ENCODE measurements at places on chromosomes 12 and 14.

GRCh38 chr12:88202500-88202899, 60.4 kb downstream of the TMTC3 start:
- DNase-seq: no peak

GRCh38 chr12:46177837-46178608, 90.8 kb downstream of the SLC38A1 start:
- DNase-seq: no peak

GRCh38 chr12:120862664-120863063, 41.5 kb downstream of the SPPL3 start:
- no peak for DNase-seq

DNA sequence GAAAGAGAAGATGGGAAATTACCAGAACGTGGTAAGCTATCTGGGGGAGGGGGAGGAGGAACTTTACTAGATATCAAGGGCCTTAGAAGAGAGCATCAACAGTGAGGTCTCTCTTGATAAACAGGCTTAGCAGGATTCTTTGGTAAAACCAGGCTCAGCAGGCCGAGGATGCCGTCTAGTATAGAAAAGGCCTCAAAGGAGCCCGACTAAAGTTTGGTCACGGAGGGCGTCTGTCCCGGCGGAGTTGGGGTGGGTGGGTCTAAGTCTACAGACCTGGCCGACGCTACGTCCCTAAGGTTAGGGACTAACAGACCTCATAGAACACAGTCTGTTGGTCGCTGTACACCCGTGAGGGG, 538 bp upstream of the TIGAR start:
- DNase-seq: no peak

DNA sequence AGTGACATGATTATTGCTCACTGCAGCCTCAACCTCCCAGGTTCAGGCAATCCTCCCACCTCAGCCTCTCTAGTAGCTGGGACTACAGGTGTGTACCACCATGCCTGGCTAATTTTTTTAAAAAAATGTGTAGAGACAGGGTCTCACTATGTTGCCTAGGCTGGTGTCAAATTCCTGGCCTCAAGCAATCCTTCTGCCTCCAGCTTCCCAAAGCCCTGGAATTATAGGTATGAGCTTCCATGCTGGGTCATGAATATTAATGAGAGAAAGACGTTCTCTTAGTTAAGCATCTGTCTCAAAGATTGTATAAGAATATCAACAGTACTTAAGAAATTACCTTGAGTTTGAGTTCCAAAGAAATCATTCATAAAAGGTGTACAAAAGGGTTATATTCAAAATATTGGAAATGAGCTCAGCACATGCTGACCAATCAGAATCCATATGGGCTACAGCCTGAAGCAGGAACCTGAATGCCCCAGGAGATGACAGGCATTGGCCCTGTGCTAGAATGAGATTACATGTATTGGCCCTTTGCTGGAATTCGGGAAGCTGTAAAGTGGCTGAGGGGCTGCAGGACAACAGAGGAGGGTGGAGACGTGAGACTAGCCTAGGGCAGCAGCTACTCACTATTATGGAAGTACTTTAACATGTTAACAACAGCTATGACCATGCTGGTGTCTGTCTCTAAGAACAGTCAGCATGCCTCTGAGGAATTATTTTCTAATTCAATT, 157.0 kb upstream of the CPNE8 start:
- DNase-seq: no peak

GRCh38 chr14:60089221-60089620, 2.5 kb upstream of the PCNX4 start:
- DNase-seq: no peak

DNA sequence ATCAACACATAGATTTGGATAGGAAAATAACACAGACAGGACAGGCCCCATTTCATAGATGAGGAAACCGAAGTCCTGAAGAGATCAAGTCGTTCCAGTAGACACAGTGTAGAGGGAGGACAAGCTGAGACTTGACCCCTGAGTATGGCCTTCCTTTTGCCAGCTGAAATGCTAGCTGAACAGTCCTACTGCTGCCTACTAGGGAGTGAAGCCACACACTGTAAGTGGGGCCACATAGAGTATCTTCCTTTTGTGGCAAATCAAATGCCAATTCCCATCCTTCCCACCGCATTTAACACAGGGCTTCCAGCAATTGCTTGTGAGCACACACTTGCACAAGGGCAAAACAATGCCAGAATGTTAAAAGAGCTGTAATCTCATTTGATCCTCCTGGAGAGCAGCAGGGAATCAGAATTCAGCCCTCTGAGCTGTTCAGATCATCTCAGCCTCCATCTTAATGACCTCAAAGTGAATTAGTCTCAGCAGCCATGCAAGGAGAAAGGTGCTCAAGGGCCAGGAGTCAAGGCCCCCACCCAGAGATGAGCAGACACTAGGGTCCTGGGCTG, 380.5 kb downstream of the EMP1 start:
- DNase-seq: no peak

DNA sequence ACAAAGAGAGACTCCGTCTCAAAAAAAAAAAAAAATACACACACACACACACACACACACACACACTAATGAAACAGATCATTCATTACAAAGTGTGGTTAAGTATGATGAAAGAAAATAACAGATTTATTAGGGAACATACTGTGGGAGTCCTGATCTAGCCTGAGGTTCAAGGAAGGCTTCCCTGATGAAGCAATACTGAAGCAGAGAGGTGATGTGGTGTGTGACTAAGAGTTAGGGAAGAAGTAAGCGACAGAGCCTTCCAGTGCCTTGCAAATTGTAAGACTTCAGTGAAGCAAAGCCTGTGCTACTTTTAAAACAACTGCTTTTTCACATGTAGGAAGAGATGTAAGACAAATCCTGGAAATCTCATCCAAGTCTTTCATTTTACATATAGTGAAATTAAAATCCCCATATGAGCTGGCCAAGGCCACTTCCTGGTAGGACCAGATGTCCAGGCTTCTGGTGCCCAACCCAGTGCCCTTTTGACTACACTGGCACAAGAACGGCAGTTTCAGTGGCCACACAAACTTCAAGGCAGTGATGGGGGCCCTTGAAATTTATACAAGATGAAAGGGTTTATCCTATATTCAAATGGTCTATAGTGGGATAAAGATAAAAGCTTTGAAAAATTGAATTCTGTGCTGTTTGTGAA, 86.2 kb downstream of the STON2 start:
- no peak for DNase-seq

- no peak for DNase-seq
These were observed 126.7 kb upstream of the PTPRQ start for GRCh38 chr12:80317307-80317706.

DNA sequence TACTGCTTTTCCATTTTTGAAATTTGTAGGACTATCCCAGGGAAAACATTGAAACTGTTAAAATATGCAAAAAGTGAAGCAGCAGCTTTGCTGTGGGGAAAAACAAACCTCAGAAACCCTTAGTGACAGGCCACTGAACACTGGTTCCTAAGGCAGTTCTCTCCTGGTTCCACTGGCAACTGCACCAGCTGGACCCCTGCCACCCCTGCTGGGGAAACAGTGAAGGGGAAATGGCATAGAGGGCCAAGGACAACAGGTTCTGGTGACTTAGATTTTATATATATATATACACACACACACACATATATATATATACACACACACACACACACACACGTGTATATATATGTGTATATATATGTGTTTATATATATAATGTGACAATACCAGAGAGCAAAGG, 16.2 kb upstream of the KRT7 start:
- DNase-seq: no peak

DNA sequence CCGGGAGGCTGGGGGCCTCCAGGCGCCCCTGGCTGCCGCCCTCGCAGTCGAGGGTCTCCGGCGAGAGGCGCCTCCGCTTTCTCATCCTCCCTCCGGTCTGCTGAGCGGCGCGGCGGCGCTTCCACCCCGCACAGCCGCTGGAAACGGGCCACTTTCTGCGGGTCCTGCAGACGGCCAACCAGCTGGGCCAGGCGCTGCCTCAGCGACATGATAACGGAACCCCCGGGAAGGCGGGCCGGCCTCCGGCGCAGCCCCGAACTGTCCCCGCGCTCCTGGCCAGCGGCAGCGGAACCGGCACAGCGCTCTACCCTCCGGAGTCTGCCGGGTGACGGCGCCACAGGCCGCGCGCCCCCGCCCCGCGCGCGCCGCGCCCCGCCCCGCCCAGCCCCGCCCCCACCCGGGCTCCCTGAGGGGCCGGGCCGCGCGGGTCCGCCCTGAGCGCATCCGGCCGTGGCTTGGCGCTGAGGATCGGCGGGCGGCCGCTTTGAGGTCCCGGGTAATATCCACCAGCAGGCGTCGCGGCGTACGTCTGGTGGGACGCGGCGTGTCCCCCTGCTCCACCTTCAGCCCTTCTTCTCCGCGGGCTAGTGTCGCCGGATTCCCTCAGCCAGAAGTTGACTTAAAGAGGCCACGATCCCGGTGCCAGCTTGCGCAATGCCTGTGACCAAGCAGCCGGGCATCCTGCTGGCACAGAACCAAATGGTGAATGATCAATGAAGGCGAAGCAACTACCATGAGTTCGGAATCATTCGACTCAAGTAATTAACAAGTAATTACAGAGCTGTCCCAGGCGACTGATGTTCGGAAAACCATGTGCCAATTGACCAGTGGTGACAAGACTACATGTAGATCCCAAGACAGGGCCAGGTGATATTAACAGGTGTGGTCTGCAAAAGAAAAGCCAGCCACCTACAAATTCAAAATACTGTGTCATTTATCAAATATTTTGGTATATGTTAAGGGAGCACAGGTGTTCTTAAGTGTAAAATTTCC, at the start of gene SGPP1:
Gene SGPP1 (minus strand): TSS at position 330 of the 993 bp plus-strand sequence. CDS start 121 bp downstream, at position 209.
- DNase-seq: peak; percentile 81

DNA sequence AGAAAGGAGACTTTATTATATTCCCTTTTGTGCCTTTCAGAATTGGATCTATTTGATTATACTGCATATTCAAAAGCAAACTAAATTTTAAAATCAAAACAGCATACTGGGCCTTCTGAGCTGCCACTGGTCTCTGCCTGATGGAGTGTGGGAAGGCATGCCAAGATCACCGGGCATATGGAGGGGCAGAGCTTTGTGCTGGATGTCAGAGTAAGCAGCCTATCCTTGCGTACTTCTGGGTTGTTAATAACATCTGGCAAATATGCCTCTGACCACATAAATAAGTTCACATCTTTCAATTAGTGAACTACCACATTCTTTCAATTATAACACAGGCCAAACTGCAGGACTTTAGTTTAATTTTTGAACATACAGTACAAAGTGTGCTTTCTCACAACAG, 18.3 kb downstream of the MLH3 start:
- no peak for DNase-seq

DNA sequence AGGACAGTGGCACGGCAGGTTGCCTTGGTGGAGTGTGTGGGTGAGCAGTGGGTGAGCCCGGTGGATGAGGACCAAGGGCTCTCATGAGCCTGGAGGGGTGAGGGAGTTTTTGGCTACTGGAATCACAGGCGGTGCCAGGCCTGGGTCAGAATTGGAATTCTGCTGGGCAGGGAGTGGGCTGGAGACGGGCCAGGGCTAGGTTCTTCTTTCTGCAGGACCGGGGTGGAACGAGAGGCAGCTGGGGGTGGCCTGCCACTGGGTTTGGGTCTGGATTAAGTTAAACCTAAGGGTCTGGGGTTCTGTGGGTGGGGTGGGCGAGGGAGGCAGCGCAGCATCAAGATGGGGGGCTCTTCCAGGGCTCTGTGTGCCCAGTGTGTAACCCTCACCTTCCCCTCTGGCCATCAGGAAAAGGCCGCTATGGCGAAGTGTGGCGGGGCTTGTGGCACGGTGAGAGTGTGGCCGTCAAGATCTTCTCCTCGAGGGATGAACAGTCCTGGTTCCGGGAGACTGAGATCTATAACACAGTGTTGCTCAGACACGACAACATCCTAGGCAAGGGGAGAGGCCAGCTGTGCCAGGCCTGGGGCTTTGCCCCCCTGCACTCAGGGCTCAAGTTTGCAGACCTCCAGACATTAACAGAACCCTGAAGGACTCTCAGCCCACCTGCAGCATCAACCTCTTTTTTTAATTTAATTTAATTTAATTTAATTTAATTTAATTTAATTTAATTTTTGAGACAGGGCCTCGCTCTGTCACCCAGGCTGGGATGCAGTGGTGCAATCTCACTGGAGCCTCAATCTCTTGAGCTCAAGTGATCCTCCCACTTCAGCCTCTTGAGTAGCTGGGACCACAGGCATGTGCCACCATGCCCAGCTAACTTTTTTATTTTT, 7.0 kb downstream of the ACVRL1 start:
- DNase-seq: no peak

DNA sequence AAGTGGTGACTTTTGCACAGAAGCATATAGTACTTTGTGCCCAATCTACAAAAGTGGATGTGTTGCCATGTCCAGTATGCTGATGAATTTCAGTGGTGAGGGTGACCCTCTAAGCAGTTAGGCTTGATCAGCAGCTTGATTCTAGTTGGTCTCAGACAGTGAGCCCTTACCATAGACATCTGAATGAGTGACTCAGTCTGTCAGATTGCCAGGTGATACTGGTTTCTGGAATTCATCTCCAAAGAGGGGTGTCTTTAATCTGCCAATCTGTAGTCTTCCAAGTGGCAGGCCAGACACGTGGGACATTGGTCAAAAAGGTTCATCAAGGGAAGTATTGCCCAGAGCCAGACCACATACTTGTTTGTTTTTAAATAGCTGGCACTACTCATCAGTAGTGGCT, 187.4 kb upstream of the SLC16A7 start:
- DNase-seq: no peak

- DNase-seq: no peak
These were observed 37.8 kb downstream of the PAH start for GRCh38 chr12:102879144-102879763.

DNA sequence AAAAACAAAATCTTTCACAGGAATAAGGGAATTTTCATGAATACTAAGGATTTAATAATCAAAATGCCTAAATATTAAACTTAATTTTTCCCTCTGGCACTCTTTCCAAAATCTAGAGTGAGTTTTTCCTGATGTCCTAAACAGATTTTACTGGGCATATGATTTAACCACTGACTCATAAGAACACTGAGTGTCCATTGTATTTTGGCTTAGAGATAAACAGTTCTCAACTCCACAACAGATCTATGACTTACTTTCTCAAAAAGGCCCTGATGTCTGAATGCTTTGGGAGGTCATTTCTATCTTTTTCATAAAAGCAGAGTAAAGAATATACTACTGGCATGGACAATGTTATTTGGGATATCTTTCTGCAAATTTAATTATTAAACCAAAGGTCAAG, 15.0 kb downstream of the TMBIM4 start:
- no peak for DNase-seq

- DNase-seq: no peak
These were observed 41.8 kb downstream of the SCAF11 start for GRCh38 chr12:45948546-45948945.

DNA sequence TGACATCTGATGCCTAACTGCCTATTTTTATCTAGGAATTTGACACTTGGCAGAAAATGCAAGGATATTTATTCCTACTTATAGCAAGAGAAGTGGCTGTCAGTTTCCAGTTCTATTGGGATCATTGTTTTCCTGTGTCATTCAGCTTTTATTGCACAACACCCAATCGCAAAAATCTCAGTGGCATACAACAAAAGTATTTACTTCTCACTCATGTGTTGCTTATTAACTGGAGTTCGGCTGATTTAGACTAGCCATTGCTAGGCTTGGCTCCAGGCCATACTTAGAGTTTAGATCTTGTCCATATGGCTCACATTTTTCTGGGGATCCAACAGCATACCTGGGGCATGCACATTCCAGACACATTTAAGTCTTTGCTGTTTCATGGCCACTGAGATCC, 218.6 kb upstream of the SYT1 start:
- no peak for DNase-seq

Data from type B pancreatic cell (in vitro differentiated cells).